ENCODE measurements at places on chromosomes 5 and 9.

DNA sequence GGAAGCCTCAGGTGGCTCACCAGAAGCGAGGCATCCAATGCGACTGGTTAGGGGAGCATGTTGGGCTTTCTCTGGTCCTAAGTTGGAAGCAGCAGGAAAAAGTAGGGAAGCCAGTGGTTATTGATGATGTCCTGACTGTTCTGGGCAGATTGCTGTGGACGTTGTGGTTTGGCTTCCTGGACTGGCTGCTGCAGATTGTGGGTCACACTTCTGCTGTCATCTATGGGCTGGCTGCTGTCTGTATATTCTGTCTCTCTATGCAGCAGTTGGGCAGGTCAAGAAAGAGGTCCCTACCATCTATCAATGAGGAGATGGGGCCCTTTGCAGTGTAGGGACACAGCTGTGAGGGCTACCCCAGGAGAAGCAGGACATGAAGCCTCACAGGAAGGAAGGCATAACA is 13.5 kb upstream of the MARCHF6 start:
- no peak for DNase-seq

- no peak for DNase-seq
Observed at GRCh38 chr5:158560170-158560569, 539.5 kb downstream of the EBF1 start.

GRCh38 chr5:7546555-7546954 is 150.6 kb downstream of the ADCY2 start:
- DNase-seq = no peak

DNA sequence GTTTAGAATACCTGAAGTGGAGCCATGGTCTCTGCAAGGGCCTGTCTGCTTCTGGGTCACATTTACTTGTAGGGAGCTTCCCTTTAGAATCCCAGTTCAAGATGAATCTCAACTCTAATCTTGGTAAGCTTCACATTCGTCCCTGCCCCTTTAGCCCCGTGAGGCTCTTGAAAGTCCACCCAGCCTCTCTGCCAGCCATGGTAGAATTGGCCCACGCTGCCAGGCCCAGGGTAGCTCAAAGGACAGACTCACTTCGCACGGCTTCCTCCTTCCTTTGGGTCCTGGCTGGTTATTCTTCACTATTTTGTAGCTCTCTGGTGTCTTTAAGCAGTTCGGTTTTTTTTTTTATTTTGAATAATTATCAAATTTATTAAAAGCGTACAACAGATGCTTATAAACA is 28.6 kb upstream of the NKX2-5 start:
- no peak for DNase-seq

DNA sequence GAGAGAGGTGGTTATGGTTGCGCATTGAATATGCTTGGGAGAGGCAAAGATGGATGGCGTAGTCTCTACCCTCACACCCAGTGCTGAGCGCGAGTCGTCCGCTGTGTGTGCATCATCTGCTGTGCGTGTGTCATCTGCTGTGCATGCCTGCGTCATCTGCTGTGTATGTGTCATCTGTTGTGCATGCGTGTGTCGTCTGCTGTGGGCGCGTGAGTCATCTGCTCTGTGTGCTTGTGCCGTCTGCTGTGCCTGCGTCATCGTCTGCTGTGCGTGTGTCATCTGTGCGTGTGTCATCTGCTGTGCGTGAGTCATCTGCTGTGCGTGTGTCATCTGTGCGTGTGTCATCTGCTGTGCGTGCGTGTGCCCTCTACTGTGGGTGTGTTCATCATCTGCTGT is 68.0 kb upstream of the IRX4 start:
- no peak for DNase-seq

DNA sequence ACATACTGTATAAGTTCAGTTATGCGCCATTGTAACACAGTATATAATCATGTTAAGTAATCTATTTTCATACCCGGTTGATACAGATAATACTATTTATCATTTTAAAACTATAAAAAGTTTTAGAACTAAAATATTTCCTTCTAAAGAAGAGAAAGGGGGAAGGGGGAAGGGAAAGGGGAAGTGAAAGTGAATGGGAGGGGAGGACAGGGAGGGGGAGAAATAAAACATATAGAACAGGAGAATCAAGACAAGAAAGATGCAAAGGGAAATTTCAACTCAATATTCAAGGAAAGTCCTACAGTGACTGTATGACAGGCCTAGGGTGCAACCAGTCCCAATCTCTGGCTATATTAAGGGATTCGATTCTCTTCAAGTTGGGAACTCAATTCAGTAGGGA is 1278.8 kb downstream of the MAT2B start:
- no peak for DNase-seq

DNA sequence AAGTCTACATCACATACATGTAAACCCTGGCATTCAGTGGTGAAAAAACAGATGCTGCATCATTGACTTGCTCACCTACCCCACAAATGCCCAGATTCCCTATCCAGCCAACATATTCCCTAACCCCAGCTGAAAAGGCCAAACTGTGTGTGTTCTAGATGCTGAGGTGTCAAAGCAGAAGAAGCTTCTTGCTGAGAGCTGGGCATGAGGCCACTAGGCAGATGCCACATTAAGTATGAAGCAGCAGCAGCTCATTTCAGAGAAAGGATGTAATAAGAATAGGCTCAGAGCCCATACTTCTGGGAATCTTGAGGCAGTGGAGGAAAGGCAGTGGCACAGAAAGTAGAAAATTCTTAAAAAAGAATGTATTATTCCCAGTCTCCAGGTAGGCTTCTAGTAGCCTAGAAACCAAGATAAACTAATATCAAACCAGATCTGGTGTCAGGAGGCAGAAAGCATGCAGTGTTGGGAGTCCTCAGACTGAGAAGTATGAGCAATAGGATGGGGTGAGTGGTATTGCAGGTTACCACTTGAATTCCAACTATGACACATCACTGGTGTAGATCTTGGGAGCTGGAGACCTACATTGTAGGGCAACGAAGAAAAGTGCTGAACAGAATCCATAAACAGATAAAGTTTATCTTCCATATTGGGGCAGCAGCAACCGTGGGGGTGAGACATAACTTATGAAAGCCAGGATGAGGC is 71.9 kb upstream of the GRHPR start:
- no peak for DNase-seq

All from GM04504 (cell line).